A549 treated with CORT108297 at 1 μM for 4 hours (cell line): ENCODE measurements at places on chromosomes 2 and 18. TPM values are rescaled to one million over a fixed set of nuclear protein-coding genes. Genes with fewer than 3 reads are reported as not detected.

Gene CSRNP3
- not detected in 5 replicates for total RNA-seq

Gene ITGB6
- 0.89 to 1.5 TPM (median 1.1 TPM) in 5 replicates for total RNA-seq

Gene CNDP1
- not detected in 5 replicates for total RNA-seq

Gene ACADL
- 0.03 to 0.08 TPM (median 0.07 TPM) in 3 of 5 replicates, not detected in the others for total RNA-seq

Gene RGPD3
- 0.12 to 0.20 TPM (median 0.16 TPM) in 5 replicates for total RNA-seq

Gene IL1F10
- total RNA-seq = not detected in 5 replicates

Gene CHRNG
- total RNA-seq = not detected in 5 replicates

Gene MSGN1
- not detected in 5 replicates for total RNA-seq

Gene WDPCP
- total RNA-seq = 2.6 to 4.4 TPM (median 3.9 TPM) in 5 replicates

Gene LRATD1
- total RNA-seq = 0.02 to 0.09 TPM (median 0.05 TPM) in 5 replicates

Gene CD28
- total RNA-seq = not detected in 5 replicates

Gene EPHA4
- total RNA-seq = 0.49 to 1.1 TPM (median 0.72 TPM) in 5 replicates

Gene GALNT5
- 2.6 to 3.2 TPM (median 2.8 TPM) in 5 replicates for total RNA-seq

Gene VAMP5
- total RNA-seq = 0.24 to 0.55 TPM in 2 of 5 replicates, not detected in the others
